ENCODE measurements at places on chromosomes 1 and 21.
A peak's percentile ranks its signal among the peaks of the same experiment; 100 is the strongest.

DNA sequence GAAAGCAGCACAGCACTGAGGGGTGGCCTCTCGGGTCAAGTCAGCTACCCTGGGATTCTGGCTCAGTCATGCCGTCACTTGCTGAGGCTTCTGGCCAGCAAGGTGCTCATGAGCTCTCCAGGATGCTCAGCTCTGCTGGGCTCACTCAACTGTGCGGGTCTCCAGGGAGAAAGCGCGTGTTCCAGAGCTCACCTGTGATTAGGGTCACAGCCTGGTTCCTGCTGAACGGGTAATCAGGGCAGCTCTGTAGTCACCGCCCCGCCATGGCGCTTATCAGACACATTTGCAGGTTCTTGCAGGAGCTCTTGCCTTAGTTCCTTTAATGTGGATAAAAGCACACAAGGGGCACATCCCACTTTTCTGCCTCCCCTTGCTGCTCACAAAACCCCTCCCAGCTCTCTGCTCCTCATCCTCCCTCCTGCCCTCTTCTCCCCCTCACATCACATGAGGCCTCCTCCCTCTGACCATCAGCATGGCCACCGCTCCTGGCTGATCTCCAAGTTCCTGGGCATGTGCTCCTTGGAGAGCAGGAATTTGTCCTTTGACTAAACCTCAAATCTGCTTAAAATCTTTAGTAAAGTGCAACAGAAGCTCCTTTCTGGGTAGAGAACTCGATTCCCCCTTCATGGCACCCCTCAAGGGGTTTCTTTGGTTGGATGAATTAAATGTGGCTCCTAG is 2.0 kb downstream of the PCP4 start:
- DNase-seq = no peak

DNA sequence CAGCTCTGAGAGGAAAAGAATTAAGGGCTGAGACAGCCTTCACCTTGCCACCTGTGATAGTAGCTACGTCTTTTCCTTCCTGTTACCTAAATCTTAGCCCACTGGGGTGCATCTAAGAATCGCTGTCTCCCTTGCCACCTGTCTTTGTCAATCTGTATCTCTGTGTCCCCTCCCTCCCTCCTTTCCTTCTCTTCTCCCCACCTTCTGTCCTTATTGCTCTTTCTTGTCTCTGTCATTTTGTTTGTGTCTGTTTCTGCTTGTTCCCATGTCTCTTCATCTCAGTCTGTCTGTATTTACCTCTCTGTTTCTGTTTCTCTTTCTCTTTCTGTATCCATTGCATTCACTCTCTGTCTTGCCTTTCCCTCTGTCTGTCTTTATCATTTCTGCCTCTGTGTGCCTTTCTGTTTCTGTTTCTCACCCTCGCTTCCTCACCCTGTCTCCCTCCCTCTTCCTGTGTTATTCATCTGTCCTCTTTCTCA is 30.2 kb downstream of the SLC22A15 start:
- DNase-seq = no peak

GRCh38 chr1:209926045-209926444 is 12.0 kb upstream of the SYT14 start:
- no peak for DNase-seq

- no peak for DNase-seq
These were observed 103.0 kb upstream of the PLXNA2 start for GRCh38 chr1:208347191-208347590.

GRCh38 chr1:172185996-172186395 is 234.5 kb upstream of the C1orf105 start:
- no peak for DNase-seq

GRCh38 chr21:45860493-45861155 is 120.9 kb upstream of the COL6A1 start:
- DNase-seq = no peak

DNA sequence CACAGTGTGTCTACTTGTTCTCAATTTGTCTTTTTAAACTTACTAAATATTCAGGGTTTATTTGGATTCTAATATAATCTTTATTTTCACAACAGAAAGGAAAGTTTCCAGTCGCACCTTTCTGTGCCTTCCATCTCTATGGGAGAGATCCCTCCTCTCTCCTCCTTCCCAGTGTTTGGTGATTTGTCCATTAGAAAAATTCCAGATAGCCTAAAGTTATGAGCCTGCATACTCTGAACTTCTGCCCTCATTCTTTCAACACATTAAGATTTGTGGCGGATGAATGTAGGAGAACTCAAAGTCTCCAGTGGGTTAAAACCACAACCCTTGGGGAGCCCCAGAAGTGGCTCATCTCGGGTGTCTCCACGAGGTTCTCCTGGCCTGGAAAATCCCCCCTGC is 3.6 kb downstream of the NHLH2 start:
- no peak for DNase-seq

GRCh38 chr1:111422546-111423391 is 4.8 kb downstream of the OVGP1 start:
- no peak for DNase-seq

DNA sequence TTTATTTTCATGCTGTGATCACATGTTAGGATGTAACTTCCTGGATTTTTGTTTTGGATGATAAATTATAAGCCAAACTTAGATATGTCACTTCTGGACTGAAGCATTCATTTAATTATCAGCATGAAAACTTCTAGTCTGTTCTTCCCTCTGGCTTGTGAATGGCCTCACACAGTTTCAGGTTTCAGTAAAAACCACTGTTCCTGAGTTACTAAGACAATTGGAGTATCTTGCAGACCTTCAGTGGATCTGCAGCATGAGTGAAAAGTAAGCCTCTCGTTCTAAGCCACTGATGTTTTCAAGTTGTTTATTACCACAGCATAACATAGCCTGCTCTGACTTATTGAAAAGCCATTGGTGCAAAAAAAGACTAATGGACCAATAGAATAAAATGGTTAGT is 55.3 kb upstream of the RGS21 start:
- DNase-seq = no peak

- no peak for DNase-seq
These were observed 125.9 kb downstream of the PTPRC start for GRCh38 chr1:198764748-198765147.

DNA sequence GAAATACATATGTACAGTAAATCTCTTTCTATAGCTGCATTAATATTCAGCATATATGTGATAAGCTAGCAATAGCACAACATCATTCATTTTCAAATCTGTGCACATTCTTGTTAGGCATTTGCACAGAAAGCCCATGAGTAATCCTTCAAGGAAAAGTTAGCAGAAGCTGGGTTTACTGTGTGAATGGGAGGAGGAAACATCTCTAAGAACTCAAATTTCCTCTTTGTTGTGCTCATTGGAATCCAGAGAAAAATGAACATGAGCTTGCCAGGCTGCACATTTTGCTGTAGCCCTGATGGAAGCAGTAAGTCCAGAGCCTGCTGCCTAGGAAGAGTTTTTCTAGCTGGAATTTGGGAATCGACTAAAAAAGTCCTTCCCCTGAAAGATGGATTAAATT is 214.2 kb upstream of the FOXD3 start:
- no peak for DNase-seq

- DNase-seq = no peak
These were observed 701.0 kb downstream of the PTPRU start for GRCh38 chr1:29937356-29937755.

DNA sequence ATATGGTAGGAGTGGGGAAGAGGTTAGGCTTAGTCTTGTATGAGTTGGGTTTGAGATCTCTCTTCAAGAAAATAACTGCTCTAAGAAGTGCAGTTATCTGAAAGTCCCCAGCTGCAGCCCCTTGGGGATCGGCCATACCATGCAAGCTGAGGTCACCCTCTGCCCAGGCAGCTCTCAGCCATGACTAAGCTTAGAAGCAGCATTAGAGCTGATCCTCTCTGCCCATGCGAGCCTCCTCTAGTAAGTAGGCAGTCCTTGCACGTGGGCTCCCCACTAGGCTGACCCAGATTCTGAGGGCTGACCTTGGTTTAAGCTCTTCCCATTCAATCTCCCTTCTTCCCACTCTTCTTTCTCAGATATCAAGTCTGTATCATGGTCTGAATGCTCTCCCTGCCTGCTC is 121.0 kb upstream of the UBE2U start:
- DNase-seq = no peak

DNA sequence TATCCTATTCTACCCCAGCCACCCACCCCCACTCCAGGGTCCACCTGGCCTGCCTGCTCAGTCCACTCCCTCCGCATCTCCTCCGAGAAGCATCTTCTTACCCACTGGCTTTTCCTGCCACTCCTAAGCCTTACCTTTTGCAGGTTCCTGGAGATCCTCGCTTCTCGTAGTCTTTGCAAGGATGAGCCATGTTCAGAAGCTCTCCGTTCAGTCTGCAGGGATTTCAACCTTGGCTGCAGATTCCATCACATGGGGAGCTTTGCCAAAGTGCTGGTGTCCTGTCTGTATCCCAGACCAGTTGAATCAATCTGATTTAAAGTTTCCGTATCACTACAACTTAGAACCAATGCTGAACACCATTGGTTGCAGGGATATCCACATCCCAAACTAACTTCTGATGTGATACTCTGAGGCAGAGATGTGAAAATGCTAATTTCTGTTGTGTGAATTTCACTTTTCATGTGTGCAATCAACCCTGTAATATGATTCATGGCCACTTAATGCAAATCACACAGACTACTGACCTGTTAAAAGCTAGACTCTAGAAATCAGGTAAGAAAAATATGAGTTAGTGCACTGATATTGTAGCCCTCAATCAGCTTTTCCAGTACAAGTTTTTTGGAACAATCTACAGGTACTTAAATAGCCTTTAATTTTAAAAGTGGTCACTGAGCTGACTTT is 61.9 kb downstream of the CAPN2 start:
- DNase-seq = no peak

DNA sequence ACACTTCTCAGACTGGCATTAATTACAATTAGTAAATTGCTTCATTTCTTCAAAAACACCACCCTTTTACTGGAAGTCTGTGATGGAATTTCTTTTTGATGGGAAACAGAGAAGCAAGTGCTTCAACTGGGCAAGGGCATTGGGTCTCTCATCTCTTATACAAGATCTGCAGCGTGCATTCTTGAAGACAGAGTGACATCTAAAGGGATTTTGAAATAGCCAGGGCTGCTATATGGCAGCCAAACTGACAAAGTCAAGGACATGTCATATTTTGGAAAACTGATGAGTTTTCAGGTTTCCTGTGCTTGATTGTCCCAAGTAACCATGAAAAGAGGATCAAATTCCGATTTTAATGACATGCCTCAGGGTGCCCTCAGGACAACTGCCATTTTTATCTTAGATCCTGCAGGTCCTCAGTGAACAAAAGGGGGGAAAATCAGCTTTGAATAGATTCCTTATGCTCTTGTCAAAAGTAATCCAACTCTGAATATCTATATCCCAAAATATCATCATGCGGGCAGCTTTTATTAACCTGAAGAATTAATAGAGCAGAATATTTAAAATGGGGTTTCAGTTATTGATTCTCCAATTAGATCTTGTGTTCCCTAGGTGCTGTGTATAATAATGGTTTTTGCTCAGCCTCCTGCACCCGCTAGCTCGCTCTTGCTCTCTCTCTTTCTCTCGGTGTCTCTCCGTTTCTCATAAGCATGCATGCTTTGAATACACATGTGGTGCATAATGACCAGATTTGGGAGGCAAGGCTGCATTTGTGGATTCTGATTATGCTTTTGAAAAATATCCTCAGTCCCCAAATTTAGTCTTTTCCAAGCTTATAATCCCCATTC is 221.8 kb downstream of the TTLL7 start:
- DNase-seq = no peak

- peak; percentile 91 for DNase-seq
These were observed at the start of gene LPAR3 for GRCh38 chr1:84892705-84893618. Gene LPAR3, minus strand, starts transcription at chr1:84893206. Its CDS starts 27,086 bp downstream, at chr1:84866120.

GRCh38 chr1:8825985-8826481 is 8.6 kb upstream of the RERE start:
- no peak for DNase-seq

DNA sequence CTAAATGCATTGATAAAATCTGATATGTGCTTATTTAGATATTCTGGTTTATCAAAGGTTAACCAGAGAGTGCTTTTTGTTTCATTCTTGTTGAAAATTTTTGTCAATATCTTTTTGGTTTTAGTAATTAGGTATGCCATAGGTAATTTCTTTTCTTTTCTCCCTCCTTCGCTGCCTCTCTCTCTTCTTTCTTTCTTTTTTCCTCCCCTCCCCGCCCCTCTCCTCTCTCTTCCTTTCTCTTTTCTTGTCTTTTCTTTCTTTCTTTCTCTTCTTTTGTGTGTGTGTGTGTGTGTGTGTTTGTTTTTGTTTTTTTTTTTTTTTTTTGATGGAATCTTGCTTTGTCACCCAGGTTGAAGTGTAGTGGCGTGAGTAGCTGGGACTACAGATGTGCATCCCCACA is 14.4 kb upstream of the MACF1 start:
- no peak for DNase-seq

GRCh38 chr1:178506177-178506576 is 6.7 kb upstream of the TEX35 start:
- no peak for DNase-seq
